ENCODE measurements at places on chromosomes 1 and 21. TPM values are rescaled to one million over a fixed set of nuclear protein-coding genes. Genes with fewer than 3 reads are reported as not detected.

Gene FAAH
- total RNA-seq: 15.6 TPM

DNA sequence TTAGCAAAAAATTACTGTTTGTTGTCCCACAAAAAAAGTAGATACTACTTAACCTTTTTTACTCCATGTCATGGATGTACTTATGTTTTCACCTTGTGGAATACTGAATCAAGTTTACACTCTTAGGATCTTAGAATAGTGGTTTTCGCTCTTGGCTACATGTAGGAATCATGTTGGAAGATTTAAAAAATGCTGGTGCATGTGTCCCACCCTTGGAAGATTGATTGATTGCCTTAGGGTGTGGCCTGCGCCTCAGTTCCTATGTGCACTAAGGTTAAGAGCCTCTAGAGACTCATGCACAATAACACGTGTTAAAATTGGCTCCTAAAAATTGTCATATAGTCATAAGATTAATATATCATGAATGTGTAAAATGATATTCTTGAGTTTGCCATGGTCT is 25.0 kb downstream of the HS2ST1 start:
- H3K27me3 ChIP-seq: no peaks in the 10 kb centered on the region
- no peak overlapping the region for H3K27ac ChIP-seq
- DNase-seq: no peak
- H3K4me3 ChIP-seq: no peak overlapping the region

Gene CRB1
- 0.61 TPM for total RNA-seq

DNA sequence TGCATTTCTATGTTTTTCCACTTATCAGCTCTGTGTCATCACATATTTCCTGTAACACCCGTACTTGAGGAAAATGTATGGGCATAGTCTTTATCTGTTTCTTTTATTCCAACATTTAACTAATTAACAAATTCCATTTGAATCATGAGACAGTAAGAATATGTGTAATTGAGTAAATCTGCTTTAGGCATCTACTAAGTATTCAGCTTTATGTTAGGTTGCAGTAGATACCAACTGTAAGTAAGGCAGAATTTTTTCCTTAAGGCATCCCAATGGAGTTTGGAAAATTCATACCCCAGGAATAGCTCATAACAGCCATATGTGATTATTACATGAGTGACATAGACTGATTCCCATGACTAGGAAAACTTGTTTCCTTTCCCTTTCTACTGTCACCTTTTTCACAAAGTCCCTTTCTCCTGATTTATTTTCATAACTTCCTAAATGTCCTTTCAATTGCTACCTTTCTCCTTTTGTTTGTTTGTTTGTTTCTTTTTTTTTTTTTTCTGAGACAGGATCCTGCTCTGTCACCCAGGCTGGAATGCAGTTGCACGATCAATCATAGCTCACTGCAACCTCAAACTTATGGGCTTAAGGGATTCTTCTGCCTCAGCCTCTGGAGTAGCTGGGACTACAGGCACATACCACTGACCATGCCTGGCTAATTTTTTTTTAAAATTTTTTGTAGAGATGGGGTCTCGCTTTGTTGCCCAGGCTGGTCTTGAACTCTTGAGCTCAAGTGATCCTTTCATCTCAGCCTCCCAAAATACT is 59.8 kb upstream of the CACYBP start:
- H3K27ac ChIP-seq: no peak overlapping the region
- H3K4me3 ChIP-seq: no peak overlapping the region
- H3K27me3 ChIP-seq: no peaks in the 10 kb centered on the region
- no peak for DNase-seq
- no peaks in the 10 kb centered on the region for H3K4me1 ChIP-seq

- no peaks in the 10 kb centered on the region for H3K27me3 ChIP-seq
- no peak for DNase-seq
- H3K4me3 ChIP-seq: no peak overlapping the region
- peaks cover 100% of the 10 kb centered on the region for H3K36me3 ChIP-seq
- no peaks in the 10 kb centered on the region for H3K4me1 ChIP-seq
These were observed 18.1 kb downstream of the DHX9 start for GRCh38 chr1:182857212-182857611.

- no peak for DNase-seq
- H3K36me3 ChIP-seq: no peaks in the 10 kb centered on the region
- no peaks in the 10 kb centered on the region for H3K4me1 ChIP-seq
- H3K27ac ChIP-seq: no peak overlapping the region
- H3K4me3 ChIP-seq: no peak overlapping the region
These were observed 149.1 kb downstream of the ZNF281 start for GRCh38 chr1:200260597-200261335.

- peaks cover 64% of the 10 kb centered on the region for H3K4me1 ChIP-seq
- H3K36me3 ChIP-seq: no peaks in the 10 kb centered on the region
- no peaks in the 10 kb centered on the region for H3K27me3 ChIP-seq
- no peak overlapping the region for H3K4me3 ChIP-seq
These were observed 64.9 kb upstream of the ARTN start for GRCh38 chr1:43868741-43869067.

DNA sequence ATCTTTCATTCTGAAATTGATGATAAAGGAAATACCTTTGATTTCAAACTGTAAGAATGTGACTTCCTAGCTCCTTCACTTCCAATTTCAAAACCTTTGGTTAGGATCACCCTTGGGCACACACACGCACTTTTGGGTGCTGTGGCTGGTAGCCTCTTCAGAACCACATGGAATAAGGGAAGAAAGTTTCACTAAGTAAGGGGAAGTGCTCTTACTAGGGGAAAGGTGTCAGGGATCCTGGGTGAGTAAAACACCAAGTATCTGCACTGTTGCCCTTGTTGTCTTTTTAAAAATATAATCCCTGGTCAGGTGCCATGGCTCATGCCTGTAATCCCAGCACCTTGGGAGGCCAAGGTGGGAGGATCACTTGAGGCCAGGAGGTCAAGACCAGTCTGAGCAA is 132.4 kb downstream of the SDCCAG8 start:
- peaks cover 4% of the 10 kb centered on the region for H3K36me3 ChIP-seq
- no peak for DNase-seq
- H3K4me1 ChIP-seq: no peaks in the 10 kb centered on the region
- H3K27me3 ChIP-seq: no peaks in the 10 kb centered on the region
- H3K27ac ChIP-seq: no peak overlapping the region

DNA sequence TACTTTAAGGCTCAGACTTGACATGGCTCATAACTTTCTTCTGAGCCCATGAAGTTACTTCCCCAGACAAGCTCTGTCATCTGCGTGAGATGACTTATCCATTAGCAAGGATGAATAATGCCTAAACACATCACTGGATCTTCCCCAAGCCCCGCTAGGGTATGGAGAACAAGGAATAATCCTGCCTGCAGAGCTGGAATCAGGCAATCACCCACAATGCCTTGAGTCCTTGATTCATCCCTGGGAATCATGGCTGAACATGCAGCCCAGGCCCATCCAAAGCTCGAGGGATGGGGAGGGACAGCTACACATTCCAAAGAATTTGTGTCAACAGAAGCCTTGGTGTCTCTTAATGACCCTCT is 131.7 kb downstream of the PSMG1 start:
- DNase-seq: no peak
- peaks cover 17% of the 10 kb centered on the region for H3K4me1 ChIP-seq
- no peak overlapping the region for H3K27ac ChIP-seq
- H3K27me3 ChIP-seq: no peaks in the 10 kb centered on the region
- no peaks in the 10 kb centered on the region for H3K36me3 ChIP-seq
- H3K4me3 ChIP-seq: no peak overlapping the region

Gene YTHDF2
- 50.6 TPM for total RNA-seq

- no peak for DNase-seq
- H3K4me1 ChIP-seq: no peaks in the 10 kb centered on the region
- no peak overlapping the region for H3K27ac ChIP-seq
- no peaks in the 10 kb centered on the region for H3K27me3 ChIP-seq
These were observed 249.6 kb upstream of the BEND5 start for GRCh38 chr1:49026230-49026811.
